ENCODE measurements at places on chromosomes 16 and 17.

- DNase-seq: no peak
Observed at GRCh38 chr16:31414706-31415105, 13.5 kb downstream of the COX6A2 start.

- DNase-seq: no peak
Observed at GRCh38 chr16:7392206-7392605, 59.6 kb downstream of the RBFOX1 start.

DNA sequence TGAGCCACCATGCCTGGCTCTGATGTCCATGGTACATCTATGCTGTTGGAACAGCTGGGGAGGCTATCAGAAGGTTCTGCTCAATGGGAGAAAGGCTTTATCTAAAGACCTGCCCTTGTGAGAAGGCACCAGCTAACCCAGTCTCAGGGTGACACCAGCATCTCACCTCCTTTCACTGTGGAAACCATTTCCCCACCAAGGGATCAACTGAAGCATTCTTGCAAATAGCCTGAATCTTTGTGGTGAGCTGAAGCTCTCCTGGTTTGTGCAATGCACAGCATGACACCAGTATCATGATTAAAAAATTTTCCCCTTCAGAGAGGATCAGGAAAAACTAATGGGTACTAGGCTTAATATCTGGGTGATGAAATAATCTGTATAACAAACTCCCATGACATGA, 5.1 kb downstream of the CCL18 start:
- DNase-seq: no peak

- DNase-seq: no peak
Observed at GRCh38 chr16:1077877-1078578, 5.5 kb downstream of the SSTR5 start.

- DNase-seq: no peak
Observed at GRCh38 chr16:2150418-2151187, 2.2 kb downstream of the RAB26 start.

- DNase-seq: no peak
Observed at GRCh38 chr16:83854420-83854819, 44.5 kb upstream of the MLYCD start.

- no peak for DNase-seq
Observed at GRCh38 chr16:46730801-46731690, 17.1 kb downstream of the MYLK3 start.

DNA sequence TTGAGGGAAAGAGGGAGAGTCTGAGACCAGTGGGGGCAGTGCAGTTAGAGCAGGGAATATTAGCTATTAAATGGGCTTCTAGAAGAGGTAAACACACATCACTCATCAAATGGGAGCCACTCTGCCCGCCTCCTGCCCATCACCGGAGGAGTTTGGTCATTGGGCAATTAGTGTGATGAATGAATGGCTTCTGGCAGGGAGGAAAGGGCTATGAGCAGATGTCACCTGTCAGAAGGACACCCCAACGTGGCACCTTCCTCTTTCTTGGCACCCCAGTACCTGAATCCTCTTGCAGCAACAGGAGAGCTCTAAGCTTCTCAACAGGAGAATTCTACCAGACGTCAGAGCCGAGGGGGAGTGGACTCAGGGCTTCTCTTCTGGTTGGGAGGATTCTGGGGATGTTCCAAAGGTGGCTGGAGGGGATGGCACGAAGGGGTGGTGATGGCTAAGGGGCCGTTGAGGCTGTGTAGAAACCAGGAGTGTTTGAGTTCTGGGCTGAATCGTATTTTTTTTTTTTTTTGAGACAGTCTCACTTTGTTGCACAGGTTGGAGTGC, 11.0 kb downstream of the C1QTNF1 start:
- no peak for DNase-seq

- DNase-seq: no peak
Observed at GRCh38 chr16:46859719-46860152, 24.4 kb upstream of the GPT2 start.

GRCh38 chr16:67781565-67781921, 24.8 kb downstream of the RANBP10 start:
- no peak for DNase-seq

DNA sequence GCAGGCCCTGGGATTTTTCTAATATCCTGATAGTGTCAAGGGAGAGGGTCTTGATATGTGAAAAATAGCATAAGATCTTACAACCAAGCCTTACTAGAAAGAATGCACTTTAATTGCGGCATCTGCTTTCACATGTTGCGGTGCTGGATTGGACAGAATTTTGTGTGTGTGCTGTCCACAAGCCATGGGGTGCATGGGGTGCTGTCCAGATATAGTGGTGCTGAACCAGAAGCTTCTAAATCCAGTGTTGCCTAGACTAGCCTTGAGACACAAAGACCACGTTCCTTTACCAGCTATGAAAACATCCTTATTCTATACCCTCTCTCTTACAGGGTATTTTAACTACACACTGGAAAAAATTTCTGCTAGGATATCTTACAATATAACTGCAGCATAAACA, 244.0 kb downstream of the TMEM114 start:
- no peak for DNase-seq

DNA sequence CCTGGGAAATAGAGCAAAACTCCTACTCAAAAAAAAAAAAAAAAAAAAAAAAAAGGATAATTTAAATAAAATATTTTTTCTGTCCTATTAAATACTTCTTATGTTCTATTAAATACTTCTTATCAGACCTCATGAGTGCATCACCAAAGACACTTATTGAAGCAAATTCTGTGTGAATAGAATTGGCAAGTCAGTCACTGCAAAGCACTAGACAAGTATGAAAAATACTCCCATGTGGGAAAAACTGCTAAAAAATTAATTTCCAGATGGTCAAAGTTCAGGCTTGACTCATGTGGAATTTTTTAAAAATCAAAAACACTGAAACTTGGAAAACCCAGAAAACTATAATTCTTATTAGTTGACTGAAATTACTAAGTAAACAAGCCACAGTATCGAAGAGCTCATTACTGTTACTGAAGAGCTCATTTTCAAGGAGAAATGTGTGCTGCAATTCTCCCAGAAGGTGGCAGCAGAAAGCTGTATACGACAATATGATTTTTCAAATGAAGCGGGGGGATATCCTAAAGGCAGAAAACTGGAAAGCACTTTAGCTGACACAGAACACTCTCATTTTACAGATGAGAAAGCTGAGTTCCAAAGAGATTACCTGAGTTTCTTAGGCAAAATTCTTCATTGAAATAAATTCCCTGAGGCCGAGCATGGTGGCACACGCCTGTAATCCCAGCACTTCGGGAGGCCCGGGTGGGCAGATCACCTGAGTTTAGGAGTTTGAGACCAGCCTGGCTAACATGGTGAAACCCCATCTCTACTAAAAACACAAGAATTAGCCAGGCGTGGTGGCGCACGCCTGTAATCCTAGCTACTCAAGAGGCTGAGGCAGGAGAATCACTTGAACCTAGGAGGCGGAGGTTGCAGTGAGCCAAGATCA, 15.9 kb upstream of the FBXO47 start:
- peak; percentile 21 for DNase-seq

GRCh38 chr17:35476283-35476820, 27.8 kb upstream of the SLFN13 start:
- no peak for DNase-seq

GRCh38 chr17:30267625-30268024, 24.1 kb downstream of the BLMH start:
- no peak for DNase-seq

- DNase-seq: no peak
Observed at GRCh38 chr16:52741351-52741750, 194.4 kb upstream of the TOX3 start.

Data from stimulated activated naive B cell treated with anti-CD40 and anti-IgM and Interleukin-4, amounts not matched to agents 10 μg/mL and 1 μg/mL and 100 μg/mL, for 72 hours (primary cell).